ENCODE measurements at places on chromosomes 3 and 15. TPM values are rescaled to one million over a fixed set of nuclear protein-coding genes. Genes with fewer than 3 reads are reported as not detected.

The CAMKV gene
- total RNA-seq = 46.8 TPM

The TF gene
- under 0.01 TPM for total RNA-seq

The CRABP1 gene
- 744 TPM for total RNA-seq

The TIGIT gene
- not detected for total RNA-seq

The RETNLB gene
- total RNA-seq = not detected

The VGLL3 gene
- total RNA-seq = 1.5 TPM

The CATSPER2 gene
- 0.41 TPM for total RNA-seq

The ZBED2 gene
- total RNA-seq = not detected

The HES1 gene
- 49.4 TPM for total RNA-seq

The CTDSPL gene
- 21.1 TPM for total RNA-seq

DNA sequence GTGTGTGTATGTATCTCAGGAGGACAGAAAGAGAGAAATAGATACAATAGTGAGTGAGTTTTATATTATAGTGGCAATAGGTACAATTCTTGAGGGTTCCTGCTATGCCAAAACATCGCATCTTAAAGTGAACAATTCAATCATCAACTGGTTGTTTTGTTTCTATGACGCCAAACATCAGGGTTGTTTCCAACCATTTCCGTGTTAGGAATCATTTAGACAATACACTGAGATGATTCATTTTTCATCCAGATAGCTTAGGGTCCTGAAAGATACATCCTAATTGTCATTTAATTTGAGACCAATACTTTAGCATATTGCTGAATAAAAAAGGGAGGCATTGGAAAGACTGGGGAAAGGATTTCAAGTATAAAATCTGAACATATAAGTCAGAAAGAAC lies 472.2 kb downstream of the MCTP2 start:
- DNase-seq = no peak

GRCh38 chr3:72105306-72105705 lies 320.4 kb upstream of the PROK2 start:
- no peak for DNase-seq

GRCh38 chr3:107464037-107464436 lies 58.7 kb upstream of the BBX start:
- DNase-seq = no peak

- DNase-seq = no peak
Observed at GRCh38 chr3:141346839-141347238, 21.5 kb upstream of the ZBTB38 start.

DNA sequence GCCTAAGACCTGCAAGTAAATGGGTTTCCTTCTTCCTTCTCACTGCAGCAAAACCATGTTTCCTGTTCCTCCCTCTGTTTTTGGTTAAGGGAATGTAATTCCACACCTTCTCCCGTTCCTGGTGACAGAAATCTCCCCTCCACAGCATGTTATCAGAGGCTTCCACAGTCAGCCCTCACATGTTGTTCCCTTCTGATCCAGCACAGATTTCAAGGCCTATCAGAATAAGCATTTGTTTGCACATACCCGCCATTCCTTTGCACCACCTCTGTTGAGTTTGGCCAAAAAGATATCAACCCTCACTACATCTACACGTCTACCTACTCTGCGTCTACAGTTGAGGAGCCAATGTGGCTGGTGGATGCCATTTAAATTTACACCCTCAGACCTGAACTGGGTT lies 113.9 kb upstream of the GRM7 start:
- DNase-seq = no peak

DNA sequence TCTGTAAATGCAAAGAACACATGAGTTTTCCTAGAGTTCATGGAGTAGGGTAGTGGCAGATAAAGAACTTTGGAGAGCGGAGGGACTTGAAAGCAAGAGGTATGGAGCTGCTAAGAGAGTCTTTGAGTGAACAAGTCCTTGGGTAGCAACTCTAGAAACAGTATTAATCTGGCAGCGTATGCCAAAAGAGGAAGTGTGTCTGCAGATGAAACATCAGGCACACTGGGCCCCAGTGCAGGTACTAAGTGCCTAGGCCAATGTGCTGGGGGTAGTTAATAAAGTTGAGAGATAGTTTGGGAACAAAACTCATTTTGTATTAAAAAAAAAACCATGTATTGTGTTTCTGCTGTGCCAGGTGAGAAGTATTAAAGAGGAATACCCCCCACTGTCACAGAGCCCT lies 223.0 kb upstream of the STRIT1 start:
- no peak for DNase-seq

DNA sequence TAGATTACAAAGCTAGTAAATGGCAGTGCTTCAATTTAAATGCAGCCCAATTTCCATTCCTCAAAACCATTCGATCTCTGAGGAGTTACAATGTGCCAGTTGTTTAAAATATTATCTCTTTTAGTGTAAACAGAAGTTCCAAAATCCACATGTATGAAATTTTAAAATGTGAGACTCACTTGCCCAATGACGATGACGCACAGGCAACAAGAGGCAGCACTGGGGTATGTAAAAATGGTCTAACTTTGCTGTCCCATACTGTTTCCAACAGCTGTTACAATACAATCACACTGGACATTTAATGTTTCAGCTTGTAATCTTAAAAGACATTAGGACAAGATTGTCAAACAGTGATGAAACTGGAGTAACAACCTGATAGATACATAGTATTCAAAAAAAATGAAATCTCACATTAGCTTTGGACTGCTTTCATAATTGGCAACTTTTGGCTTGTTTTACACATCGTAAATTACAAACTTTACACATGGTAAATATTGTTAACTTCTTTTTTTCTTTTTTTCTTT lies 12.2 kb downstream of the SLTM start:
- no peak for DNase-seq

GRCh38 chr15:58212909-58213526 lies 74.8 kb downstream of the AQP9 start:
- DNase-seq = peak; percentile 46

DNA sequence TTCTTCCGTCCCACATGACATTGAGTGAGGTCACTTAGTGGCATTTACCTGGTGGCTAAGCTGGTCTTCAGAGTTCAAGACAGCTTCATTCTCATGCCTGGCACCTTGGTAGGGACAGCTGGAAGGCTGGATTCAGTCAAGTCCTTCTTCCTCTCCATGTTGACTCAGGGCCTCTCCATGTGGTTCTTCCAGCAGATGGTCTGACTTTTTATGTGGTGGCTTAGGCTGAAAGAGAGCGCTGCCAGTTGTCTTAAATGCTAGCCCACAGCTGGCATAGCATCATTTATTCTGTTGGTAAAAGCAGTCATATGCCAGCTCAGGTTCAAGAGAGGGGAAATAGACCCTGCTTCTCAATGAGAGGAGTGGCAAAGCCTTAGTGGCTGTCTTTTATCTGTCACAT lies 53.0 kb upstream of the CTDSPL start:
- DNase-seq = no peak

DNA sequence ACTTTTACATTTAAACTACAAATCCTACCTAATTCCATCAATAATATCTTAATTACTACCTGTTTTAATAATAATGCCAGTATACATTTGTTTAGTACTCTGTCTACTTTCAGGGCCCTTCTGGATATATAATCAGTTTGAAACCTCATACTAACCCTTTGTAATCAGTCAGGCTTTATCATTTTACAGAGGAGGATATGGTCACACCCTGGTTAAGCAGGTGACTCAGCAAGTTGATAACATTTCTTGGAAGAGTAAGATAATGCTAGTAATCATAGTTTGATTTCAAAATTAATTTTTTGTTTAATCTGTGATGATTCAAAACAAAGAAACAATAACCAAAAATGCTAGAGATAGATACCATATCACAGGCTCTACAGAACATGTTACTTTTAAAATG lies 208.2 kb upstream of the MANF start:
- DNase-seq = no peak

DNA sequence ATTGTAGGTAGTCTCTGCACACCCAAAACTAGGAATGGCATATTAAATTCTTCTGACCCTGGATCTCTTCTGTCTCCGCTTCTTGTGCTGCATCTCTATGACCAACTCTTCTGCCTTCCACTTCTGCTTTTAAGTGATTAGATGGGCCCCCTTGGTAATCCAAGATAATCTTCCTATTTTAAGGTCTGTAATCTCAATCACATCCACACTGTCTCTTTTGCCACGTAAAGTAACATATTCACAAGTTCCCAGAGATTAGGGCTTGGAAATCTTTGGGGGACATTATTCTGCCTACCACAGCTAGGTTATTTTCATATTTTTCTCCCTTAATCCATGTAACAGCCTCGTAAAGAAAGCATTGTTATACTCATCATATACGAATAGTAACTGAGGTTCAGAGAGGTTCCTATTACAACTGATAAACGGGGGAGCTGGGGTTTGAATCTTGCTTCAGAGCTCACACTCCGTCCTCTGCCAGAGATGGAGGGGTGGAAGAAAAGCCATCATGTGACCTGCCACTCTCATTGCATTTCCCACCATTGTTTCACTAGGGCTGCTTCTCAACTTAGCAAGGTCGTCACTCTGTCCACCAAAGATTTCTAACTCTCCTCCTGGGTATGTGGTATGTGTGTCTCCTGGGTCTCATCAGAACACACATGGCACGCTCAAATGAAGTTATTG lies 6.6 kb upstream of the CD47 start:
- no peak for DNase-seq

GRCh38 chr15:62742409-62743171 lies 300.0 kb upstream of the TPM1 start:
- DNase-seq = peak; percentile 73

DNA sequence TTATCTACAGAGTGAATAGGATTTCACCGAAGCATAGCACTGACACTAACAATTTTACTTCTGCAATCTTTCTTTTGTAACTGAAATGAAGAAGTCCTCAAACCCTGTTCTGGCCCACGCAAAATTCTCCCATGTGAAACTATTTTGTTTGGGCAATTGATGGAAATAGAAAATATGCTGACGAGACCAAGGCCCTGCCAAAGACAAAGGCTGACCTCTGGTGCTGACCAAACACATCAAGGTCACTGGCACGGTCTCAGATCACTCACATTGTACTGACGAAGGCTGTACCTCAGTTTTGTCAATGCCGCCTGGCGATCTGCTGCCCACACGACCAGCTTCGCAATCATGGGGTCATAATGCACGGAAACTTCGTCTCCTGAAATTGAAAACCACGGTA lies 58.4 kb upstream of the DCUN1D1 start:
- no peak for DNase-seq

GRCh38 chr3:6448011-6448410 lies 412.9 kb upstream of the GRM7 start:
- DNase-seq = no peak

DNA sequence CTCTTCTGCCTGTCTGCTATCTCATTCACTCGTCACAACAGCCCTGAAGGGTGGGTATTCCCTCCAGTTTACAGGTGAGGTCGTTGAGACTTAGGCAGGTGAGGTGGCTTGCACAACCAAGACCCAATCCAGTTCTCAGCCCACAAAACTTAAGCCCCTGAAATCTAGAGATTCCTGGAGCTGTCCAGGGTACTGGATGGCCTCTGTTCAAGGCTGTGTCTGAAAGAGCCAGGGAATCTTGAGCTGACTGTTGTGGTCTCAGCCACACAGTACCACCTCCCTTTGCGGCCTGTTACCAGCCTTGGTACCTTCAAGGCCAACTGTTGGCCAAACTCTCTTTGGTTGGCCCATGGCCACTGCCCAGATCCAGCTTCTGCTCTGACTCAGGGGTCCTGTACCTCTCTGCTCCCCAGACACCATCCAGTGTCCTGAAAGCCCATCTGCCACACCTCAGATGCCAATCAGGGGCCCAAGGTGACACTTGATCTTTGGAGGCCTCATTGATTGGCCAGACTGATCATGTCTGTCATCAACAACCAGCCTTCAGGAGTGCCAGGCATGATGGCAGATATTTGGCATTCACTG lies 10.9 kb upstream of the FAM107A start:
- peak; percentile 72 for DNase-seq

GRCh38 chr15:39456582-39457330 lies 124.1 kb upstream of the THBS1 start:
- DNase-seq = no peak

Measured in H7 (cell line).